ENCODE measurements at places on chromosomes 5 and 9.

DNA sequence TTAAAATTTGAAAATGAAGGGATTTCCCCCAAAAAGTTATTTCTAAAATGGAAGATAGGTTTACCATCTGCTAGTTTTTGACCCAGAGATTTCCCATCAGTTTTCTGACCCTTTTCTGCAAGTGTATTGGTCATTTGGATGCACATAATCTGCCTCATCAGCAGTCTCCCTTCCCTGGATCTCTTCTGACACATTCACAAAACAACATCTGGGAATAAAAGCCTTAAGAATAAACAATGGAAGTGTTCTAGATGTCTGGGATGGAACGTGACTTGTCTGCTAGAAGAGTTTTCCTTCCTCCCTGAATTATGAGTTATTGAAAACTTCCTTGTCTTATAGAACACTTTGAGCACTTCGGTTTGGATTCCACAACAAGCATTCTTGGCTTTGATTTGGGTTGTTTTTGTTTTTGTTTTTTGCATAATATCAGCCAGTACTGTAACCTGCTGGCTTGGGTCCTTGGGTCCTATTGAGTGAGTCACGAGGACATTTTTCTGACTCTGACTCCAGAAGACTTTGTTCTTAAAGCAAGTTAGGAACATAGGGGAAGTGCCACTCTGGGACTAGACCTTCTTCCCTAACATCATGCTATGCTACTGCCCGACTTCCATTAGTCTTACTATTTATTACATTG, 18.2 kb upstream of the ESM1 start:
- no peak for DNase-seq

DNA sequence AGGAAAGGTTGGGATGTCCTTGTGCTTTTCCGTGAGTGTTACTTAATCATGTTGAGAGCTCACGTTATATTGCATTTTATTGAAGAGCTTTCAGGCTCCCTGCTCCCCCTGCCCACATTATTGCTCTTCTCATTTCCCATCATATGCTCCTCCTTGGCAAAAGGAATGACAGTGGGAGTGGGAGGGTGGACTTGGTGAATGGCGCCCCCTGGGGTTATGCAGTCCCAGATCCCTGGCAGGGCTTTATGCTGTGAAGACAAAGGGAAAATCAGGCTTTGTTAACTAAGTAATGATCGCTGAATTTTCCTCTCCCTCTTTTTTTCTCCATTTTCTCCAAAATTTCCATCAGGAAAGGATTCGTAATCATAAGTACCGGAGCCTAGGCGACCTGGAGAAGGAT, 166.6 kb downstream of the SMARCA2 start:
- no peak for DNase-seq

- peak; percentile 47 for DNase-seq
These were observed 64.1 kb downstream of the PLAC8L1 start for GRCh38 chr5:146041180-146041789.

DNA sequence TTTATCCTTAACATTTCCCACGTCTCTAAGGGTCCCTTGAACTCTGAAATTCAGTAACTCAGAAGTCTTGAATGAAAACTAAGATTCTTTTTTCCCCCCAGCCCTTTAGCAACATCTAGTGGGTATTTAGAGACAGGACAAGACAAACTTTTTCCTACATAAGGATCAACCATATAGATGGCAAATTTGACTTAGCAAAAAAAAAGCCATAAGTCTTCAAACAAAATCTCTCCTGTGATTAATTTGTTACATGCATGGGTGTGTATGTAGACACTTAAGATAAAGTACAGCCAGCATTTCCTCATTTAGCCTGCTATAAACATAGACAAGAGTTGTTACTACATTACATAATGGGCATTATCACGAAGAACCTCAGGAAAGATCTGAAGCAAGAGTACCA, 29.1 kb upstream of the ANKRD31 start:
- DNase-seq = peak; percentile 49

DNA sequence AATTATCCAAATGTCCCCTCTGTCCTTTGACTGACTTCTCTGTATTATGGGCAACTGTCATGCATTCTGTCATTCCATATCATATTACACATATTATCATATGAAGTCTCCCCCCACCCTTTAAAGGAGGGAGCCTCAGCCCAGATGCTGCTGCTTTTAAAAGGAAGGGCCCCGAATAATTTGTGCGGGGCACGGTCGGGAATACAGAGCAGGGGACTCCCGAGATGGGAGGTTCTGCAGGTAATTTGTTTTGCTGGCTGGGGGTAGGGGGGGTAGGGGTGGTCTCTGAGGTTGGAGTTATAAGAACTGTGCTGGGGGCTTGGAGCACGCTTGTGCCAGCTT, 10.1 kb upstream of the LHX2 start:
- DNase-seq = no peak

DNA sequence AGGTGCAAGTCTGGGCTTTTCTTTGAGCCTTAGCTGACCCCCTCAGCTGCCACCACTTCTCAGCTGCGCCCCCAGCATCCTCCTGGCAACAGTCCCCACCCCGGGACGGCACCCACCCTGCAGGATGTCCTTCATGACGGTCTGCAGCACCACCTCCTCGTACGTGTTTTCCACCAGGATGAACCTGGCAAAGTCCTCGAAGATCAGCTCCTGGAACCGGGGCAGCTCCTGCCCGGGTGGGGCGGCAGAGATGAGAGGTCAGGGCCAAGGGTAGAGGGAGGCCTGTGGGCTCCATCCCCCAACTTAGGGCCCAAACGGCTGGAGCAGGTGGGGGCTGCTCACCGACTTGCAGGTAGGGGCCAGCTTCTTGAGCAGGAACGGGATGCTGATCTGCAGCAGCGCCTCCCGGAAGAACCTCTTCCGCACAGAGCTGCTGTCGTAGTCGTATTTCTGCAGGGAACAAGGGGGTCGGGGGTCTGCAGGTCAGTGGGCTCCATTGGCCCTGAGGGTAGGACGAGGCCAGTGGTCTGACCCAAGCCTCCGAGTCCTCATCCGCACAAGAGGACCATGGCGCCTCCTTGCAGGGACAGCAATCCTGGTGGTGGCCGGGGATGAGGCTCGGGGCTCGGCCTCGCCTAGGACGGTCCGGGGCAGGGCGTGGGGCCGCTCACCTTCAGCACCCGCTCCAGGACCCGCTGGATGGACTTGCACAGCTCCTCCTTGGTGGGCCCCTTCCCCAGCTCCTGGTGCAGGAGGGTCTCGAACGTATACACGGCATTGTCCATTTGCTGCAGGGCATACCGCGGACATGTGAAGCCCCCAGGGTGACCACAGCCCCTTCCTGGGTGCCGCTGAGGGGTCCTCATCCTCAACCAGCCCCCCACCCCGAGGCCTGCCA, 56.7 kb downstream of the LRSAM1 start:
- no peak for DNase-seq

GRCh38 chr5:7396713-7397454, 946 bp downstream of the ADCY2 start:
- no peak for DNase-seq

DNA sequence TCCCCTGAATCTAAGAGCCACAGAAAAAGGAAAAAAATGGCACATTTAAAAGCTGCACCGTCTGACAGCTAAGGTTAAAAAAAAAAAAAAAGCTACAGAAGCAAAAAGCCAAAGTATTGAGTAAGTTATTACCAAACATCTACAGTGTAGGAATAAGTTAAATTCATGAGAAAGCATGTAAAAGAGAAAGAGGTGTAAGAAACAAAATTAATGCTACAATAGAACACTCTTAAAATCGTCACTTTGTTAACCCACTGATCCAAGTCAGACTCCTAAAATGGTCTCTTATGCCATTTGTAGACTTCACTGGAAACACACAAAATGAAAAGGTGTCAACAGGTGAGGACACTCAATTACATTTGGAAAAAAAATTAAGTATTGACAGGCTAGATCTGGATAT, 120.2 kb downstream of the SSBP2 start:
- DNase-seq = no peak

DNA sequence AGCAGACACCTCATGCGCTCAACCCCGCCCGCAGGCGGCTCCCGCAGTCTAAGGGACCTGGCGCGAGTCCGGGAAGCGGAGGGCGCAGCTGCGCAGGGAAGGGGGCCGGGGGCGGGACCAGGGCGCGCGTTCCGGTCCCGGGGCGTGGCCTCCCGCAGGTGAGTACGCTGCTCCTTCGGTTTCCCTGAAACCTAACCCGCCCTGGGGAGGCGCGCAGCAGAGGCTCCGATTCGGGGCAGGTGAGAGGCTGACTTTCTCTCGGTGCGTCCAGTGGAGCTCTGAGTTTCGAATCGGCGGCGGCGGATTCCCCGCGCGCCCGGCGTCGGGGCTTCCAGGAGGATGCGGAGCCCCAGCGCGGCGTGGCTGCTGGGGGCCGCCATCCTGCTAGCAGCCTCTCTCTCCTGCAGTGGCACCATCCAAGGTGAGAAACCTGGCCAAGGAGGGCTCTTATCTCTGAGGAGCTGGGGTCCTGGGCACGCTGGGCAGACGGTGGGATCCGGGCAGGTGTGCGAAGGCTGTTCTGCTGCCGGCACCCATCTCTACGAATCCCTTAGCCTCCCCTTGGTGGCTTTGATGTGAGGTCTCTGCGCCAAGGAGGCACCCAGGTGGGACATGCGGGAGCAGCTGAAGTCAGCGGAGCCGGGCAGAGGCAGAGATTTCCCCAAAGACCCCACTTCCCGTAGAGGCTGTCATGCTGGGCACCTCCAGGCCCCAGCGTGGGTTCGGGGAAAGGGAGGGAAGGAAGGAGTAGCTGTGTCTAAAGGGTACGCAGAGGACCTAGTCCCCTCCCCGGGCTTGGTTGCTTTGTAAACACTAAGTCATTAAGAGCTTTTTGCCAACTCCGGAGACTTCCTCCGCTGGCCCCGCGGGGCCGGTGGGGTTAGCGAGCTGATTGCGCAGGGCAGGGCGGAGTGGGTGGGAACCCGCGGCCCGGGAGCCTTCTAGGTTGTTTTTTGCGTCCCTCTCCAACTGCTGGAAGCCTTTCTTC, at the start of gene F2RL1:
Gene F2RL1, plus strand, starts transcription at position 187 of the 988 bp plus-strand sequence. Its CDS starts 153 bp downstream, at position 340.
- peak; percentile 98 for DNase-seq

DNA sequence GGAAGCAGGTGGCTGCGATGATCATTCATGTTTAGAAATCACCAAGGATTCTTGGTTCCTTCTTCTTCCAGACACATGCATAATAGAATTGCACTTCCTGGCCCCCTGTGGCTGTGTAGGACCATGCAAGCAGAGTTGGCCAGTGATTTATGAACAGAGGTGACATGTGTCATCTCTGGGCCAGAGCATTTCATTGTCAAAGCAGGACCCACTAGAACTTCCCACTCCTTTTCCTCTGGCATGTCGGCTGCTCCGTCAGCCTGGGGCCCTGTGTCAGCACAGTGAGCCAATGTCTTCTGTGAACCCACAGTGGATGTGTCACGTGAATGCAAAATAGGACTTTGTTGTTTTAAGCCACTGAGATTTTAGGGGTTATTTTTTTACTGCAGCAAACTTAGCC, 59.2 kb downstream of the HSD17B3 start:
- DNase-seq = no peak

- no peak for DNase-seq
These were observed 38.9 kb downstream of the SERINC5 start for GRCh38 chr5:80216753-80217596.

DNA sequence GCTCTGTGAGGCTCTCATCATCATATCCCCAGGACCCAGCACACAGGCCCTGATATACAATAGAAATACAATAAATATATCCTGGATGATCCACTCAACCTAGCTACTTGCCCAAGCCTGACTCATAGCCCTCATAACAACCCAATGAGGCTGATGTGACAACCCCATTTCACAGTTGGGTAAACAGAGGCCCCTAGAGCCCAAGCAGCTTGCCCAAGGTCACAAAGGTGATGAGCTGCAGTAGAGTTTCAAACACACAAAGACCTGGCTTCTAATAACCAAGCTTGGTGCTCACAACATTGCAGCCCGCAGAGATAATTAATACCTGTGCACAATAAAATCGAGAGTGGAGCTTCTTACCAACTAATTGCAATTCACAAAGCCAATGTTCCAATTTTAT, 3.2 kb upstream of the AKNA start:
- DNase-seq = no peak

GRCh38 chr9:76743931-76744330, 20.3 kb upstream of the PCA3 start:
- DNase-seq = no peak

DNA sequence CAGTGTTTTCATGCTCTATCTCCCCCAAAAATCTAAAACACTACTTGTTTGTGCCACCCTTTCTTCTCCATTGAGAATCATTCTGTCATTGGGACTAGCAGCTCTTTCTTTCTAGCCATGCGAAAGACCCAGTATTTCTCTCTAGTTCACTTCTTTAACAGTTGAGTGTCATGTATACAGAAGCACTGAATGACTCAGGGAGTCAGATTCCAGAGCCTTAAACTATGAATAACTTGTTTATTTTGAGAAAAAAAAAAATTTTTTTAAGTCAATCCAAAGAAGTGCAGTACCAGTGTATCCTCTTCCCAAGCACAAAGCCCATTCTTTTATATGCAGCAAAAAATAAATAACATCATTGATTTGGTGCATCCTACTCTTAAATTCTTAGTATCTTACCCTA, 415.4 kb upstream of the GRAMD2B start:
- DNase-seq = no peak

GRCh38 chr5:54807421-54807820, 178.0 kb downstream of the ESM1 start:
- DNase-seq = peak; percentile 36

GRCh38 chr5:151156507-151157420, 815 bp downstream of the ANXA6 start:
- no peak for DNase-seq

DNA sequence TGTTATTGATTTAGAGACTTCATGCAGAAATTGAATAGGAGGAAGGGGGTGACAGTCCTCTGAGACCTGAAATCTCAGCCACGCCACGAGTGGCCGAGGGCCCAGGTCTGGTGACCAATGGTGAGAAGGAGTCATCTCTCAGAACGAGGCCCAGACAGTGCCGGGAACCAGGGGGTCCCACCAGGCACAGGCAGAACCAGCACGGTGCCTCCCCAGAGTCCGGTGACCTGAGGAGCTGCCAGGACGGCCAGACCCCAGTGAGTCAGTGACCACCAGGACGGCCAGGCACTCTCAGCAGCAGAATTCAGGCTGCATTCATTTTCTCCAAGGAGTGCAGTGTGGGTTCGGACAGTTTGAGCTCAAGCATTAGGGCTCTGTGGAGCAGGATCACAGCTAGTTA, 43.8 kb upstream of the NKD2 start:
- no peak for DNase-seq

DNA sequence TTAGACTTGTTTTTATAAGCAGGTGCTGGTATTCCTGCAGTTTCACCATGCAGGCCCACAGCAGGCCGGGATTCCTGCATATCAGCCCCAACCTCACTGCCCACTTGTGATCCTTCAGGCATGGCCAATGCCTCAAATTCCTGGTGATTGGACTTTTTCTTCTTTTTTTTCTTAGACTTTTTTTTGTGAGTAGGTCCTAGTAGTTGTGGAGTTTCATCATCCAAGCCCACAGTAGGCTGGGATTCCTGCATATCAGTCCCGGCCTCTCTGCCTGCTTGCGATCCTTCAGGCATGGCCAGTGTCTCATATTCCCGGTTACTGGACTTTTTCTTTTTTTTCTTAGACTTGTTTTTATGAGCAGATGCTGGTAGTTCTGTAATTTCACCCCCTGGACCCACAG, 4.8 kb downstream of the TTF1 start:
- no peak for DNase-seq

Measured in LoVo (cell line).